MCF 10A (cell line): ENCODE measurements at places on chromosomes 12 and 14. TPM values are rescaled to one million over a fixed set of nuclear protein-coding genes. Genes with fewer than 3 reads are reported as not detected.

TSPAN19 gene
- total RNA-seq = 0.63 and 1.1 TPM in 2 replicates

DIO2 gene
- 0.07 and 0.26 TPM in 2 replicates for total RNA-seq

CLEC2A gene
- not detected in 2 replicates for total RNA-seq

ACSS3 gene
- not detected in 2 replicates for total RNA-seq

SPTB gene
- total RNA-seq = 1.3 and 2.1 TPM in 2 replicates

AMDHD1 gene
- 0.29 and 0.47 TPM in 2 replicates for total RNA-seq

KRT2 gene
- not detected in 2 replicates for total RNA-seq

MORN3 gene
- total RNA-seq = 0.35 and 0.52 TPM in 2 replicates

DTX1 gene
- not detected in 2 replicates for total RNA-seq

SIVA1 gene
- total RNA-seq = 63.3 and 72.7 TPM in 2 replicates

SRRM4 gene
- not detected in 2 replicates for total RNA-seq

CCND2 gene
- 62.2 and 70.9 TPM in 2 replicates for total RNA-seq

MYO1H gene
- not detected in 2 replicates for total RNA-seq

PLEKHG7 gene
- not detected in 2 replicates for total RNA-seq

ACOT6 gene
- total RNA-seq = not detected in 2 replicates

DNA sequence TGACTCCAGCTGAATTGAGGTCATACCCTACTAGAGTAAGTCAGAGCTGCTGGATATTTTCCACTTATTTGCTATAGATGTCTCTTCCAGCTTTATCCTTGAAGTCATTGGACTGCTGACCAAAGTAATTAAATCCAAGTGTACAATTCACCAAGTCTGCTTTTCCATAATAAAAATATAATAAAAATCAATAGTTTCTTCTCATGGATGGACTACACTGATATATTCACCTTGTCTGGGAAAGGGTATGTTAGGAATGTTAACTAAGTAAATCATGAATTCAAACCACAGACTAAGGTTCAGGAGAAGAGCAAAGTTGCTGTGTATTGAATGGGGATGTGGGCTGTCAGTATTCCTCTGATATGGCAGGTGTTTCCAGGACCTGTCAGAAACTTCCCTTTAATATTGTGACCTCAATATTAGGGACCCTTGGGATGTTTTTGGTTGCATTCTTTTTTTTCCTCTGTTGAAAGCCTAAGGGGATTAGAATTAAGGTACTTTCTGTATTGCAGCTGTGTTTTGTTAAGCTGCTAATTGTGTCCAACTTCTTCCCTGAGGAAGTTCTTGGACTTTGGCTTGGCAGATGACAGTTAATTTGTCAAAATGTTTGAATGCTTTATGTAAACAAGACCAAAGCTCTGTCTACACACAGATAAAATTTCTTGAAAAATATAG, 284.0 kb downstream of the ATP23 start:
- no peak for DNase-seq
- no peaks in the 10 kb centered on the region for H3K4me1 ChIP-seq
- H3K36me3 ChIP-seq = no peaks in the 10 kb centered on the region
- H3K27me3 ChIP-seq = no peaks in the 10 kb centered on the region

GRCh38 chr14:88562831-88563686, at the start of gene ZC3H14:
Gene ZC3H14 (plus strand): TSS chr14:88563037. CDS start chr14:88563134, 97 bp downstream.
- DNase-seq = peak; percentile 85
- peak within 1 kb of the TSS; percentile 77 for H3K4me3 ChIP-seq
- H3K4me1 ChIP-seq = peaks cover 18% of the 10 kb centered on the region
- peak within 1 kb of the TSS; percentile 49 for H3K27ac ChIP-seq

GRCh38 chr14:53103636-53104340, 49.3 kb downstream of the DDHD1 start:
- H3K27ac ChIP-seq = no peak overlapping the region
- H3K36me3 ChIP-seq = no peaks in the 10 kb centered on the region
- peaks cover 9% of the 10 kb centered on the region for H3K4me1 ChIP-seq
- H3K4me3 ChIP-seq = no peak overlapping the region

- no peaks in the 10 kb centered on the region for H3K4me1 ChIP-seq
- peaks cover 51% of the 10 kb centered on the region for H3K27me3 ChIP-seq
- H3K4me3 ChIP-seq = no peak overlapping the region
- DNase-seq = no peak
Measured at GRCh38 chr14:106691601-106692291, 1165.4 kb downstream of the TMEM121 start.

GRCh38 chr12:26280869-26281268, 85.5 kb downstream of the SSPN start:
- H3K27ac ChIP-seq = no peak overlapping the region
- peaks cover 10% of the 10 kb centered on the region for H3K4me1 ChIP-seq
- no peaks in the 10 kb centered on the region for H3K27me3 ChIP-seq
- DNase-seq = no peak
- H3K4me3 ChIP-seq = no peak overlapping the region
- H3K36me3 ChIP-seq = no peaks in the 10 kb centered on the region

GRCh38 chr12:10289005-10289754, 18.5 kb upstream of the KLRD1 start:
- DNase-seq = no peak
- no peaks in the 10 kb centered on the region for H3K27me3 ChIP-seq
- no peaks in the 10 kb centered on the region for H3K36me3 ChIP-seq
- H3K27ac ChIP-seq = no peak overlapping the region
- H3K4me1 ChIP-seq = peaks cover 7% of the 10 kb centered on the region
- H3K4me3 ChIP-seq = no peak overlapping the region

GRCh38 chr14:51185754-51186153, 54.3 kb upstream of the TMX1 start:
- no peaks in the 10 kb centered on the region for H3K27me3 ChIP-seq
- H3K4me3 ChIP-seq = no peak overlapping the region
- no peaks in the 10 kb centered on the region for H3K4me1 ChIP-seq
- no peaks in the 10 kb centered on the region for H3K36me3 ChIP-seq

DNA sequence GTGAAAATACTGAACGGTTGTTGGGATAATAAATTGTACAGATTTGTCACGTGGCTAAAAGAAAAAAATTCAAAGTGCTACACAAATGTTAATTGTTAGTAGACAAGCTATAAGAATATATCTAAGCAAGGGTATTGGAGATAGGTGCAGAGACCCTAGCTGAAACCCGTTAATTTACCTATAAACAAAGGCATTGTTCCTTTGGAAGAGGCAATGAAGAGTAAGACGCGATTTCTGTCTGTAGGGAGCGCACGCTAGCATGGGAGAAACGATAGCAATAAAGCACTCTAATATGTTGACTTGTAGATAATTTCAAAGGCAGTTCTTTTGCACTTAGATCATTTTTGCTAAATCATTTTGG, 565 bp downstream of the CCDC77 start:
- no peak overlapping the region for H3K4me3 ChIP-seq
- H3K36me3 ChIP-seq = no peaks in the 10 kb centered on the region
- DNase-seq = peak; percentile 53
- no peaks in the 10 kb centered on the region for H3K27me3 ChIP-seq
- H3K4me1 ChIP-seq = peaks cover 16% of the 10 kb centered on the region

GRCh38 chr14:91752961-91753360, 21.1 kb upstream of the CATSPERB start:
- peaks cover 20% of the 10 kb centered on the region for H3K4me1 ChIP-seq
- no peak overlapping the region for H3K4me3 ChIP-seq
- H3K27ac ChIP-seq = no peak overlapping the region
- no peaks in the 10 kb centered on the region for H3K27me3 ChIP-seq
- no peak for DNase-seq
- H3K36me3 ChIP-seq = no peaks in the 10 kb centered on the region

GRCh38 chr14:69629225-69630127, 18.1 kb downstream of the SUSD6 start:
- DNase-seq = no peak
- H3K4me1 ChIP-seq = peaks cover 27% of the 10 kb centered on the region

DNA sequence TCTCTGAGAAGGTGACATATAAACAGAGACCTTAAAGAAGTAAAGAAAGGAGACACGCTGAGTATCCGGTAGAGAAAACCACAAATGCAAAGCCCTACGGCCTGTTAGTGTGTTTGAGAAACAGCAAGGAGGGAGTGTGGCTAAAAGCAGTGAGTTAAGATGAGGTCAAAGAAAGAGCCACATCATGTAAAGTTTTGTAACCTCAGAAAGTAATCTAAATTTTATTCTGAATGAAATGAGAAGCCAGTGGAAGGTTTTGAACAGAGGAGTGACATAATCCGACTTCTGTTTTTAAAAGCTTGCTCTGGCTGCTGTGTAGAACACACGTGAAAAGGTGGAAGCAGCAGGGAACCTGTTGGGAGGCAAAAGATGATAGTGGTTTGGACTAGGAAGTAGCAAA, 32.6 kb downstream of the PPP2R5E start:
- no peak overlapping the region for H3K27ac ChIP-seq
- H3K4me3 ChIP-seq = no peak overlapping the region
- H3K4me1 ChIP-seq = peaks cover 2% of the 10 kb centered on the region
- no peaks in the 10 kb centered on the region for H3K36me3 ChIP-seq
- H3K27me3 ChIP-seq = no peaks in the 10 kb centered on the region

- no peak overlapping the region for H3K4me3 ChIP-seq
- no peak overlapping the region for H3K27ac ChIP-seq
- H3K4me1 ChIP-seq = no peaks in the 10 kb centered on the region
- H3K27me3 ChIP-seq = no peaks in the 10 kb centered on the region
- peaks cover 38% of the 10 kb centered on the region for H3K36me3 ChIP-seq
Measured at GRCh38 chr12:12916135-12916944, 25.0 kb downstream of the GPRC5A start.

DNA sequence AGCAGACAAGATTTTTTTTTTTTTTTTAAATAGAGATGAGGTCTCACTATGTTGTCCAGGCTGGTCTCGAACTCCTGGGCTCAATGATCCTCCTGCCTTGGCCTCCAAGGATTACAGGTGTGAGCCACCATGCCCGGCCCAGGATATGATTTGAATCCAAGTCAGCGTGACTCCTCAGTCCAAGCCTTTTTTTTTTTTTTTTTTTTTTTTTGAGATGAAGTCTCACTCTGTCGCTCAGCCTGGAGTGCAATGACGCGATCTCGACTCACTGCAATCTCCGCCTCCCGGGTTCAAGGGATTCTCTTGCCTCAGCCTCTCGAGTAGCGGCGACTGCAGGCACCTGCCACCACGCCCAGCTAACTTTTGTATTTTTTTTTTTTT, 6.9 kb downstream of the CABP1 start:
- peaks cover 45% of the 10 kb centered on the region for H3K27me3 ChIP-seq
- H3K27ac ChIP-seq = no peak overlapping the region
- H3K4me3 ChIP-seq = no peak overlapping the region

- peak overlapping the region; percentile 84 for H3K27ac ChIP-seq
- DNase-seq = peak; percentile 59
- peaks cover 23% of the 10 kb centered on the region for H3K4me1 ChIP-seq
- H3K4me3 ChIP-seq = peak overlapping the region; percentile 35
Measured at GRCh38 chr12:63862187-63862968, 17.9 kb downstream of the SRGAP1 start.

- no peak for DNase-seq
- H3K27ac ChIP-seq = no peak overlapping the region
Measured at GRCh38 chr14:32412532-32412931, 83.4 kb downstream of the AKAP6 start.

DNA sequence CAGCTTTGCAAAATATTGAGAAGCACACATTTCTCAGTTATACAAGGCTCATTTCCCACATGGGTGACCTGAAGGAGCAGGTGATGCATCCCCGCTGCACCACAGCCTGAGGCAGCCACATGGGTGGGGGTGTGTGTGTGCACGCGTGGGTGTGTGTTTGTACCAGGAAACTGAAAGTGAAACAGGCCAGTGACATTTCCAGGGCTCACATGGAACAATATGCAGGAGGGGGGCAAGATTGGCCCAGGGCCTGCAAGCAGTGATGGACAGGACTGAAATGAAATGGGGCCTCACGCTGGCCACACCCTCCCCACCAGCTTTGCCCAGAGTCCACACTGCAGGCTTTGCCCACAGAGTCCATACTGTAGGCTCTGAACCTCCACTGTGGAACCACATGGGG, 154.2 kb upstream of the PARP11 start:
- peaks cover 7% of the 10 kb centered on the region for H3K4me1 ChIP-seq
- no peaks in the 10 kb centered on the region for H3K36me3 ChIP-seq
- H3K27ac ChIP-seq = no peak overlapping the region
- H3K4me3 ChIP-seq = no peak overlapping the region

GRCh38 chr12:31491841-31492598, 98.9 kb downstream of the DENND5B start:
- peaks cover 13% of the 10 kb centered on the region for H3K36me3 ChIP-seq
- H3K4me3 ChIP-seq = peak overlapping the region; percentile 53
- DNase-seq = peak; percentile 89
- H3K27ac ChIP-seq = peak overlapping the region; percentile 67

- no peaks in the 10 kb centered on the region for H3K4me1 ChIP-seq
- H3K4me3 ChIP-seq = no peak overlapping the region
- no peaks in the 10 kb centered on the region for H3K27me3 ChIP-seq
- no peak for DNase-seq
- no peaks in the 10 kb centered on the region for H3K36me3 ChIP-seq
Measured at GRCh38 chr14:40004871-40005500, 572.8 kb upstream of the FBXO33 start.

DNA sequence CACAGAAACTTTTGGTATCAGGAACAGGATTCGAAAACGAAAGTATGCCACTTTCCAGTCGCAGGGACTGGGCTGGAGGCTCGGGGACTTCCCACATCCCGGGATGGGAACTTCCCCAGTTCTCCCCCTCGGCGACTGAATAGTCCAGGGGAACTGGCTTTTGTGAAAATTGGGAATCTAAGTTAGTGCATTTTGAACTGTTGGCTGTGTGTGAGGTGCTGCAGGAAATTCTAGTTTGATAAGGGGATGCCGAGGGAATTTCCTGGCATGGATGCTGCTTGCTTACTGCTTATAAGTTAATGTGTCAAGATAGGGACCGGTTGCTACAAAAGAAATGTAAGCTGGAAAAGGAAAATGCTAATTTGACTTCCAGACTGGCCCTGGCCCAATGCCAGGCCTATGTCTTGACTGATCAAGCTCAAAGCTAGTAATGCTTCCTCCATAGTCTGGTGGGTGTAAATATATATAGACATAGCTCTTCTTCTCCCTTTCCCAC, 73.4 kb upstream of the EIF5 start:
- H3K4me3 ChIP-seq = peak overlapping the region; percentile 74
- no peaks in the 10 kb centered on the region for H3K27me3 ChIP-seq
- no peaks in the 10 kb centered on the region for H3K36me3 ChIP-seq
- peak overlapping the region; percentile 94 for H3K27ac ChIP-seq
- peaks cover 19% of the 10 kb centered on the region for H3K4me1 ChIP-seq
- DNase-seq = peak; percentile 70

DNA sequence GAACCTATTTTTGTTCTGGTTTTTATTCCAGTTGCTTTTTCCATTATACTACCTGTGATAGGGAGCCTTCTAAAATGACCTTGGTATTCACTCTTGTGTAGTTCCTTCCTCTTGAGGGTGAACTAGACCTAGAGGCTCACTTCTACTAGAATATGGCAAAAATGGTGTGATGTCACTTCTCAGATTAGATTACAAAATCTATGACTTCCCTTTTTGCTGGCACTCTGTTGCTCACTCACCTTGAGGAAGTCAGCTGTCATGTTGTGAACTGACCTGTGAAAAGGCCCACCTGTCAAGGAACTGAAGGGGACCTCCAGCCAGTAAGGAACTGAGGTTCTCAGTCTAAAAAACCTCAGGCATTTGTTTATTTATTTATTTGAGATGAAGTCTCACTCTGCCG, 5.7 kb downstream of the MIPOL1 start:
- peak overlapping the region; percentile 35 for H3K27ac ChIP-seq
- H3K36me3 ChIP-seq = no peaks in the 10 kb centered on the region
- no peak for DNase-seq
- H3K4me1 ChIP-seq = peaks cover 6% of the 10 kb centered on the region

- no peak overlapping the region for H3K4me3 ChIP-seq
- H3K4me1 ChIP-seq = no peaks in the 10 kb centered on the region
- H3K36me3 ChIP-seq = peaks cover 87% of the 10 kb centered on the region
- no peak for DNase-seq
Measured at GRCh38 chr12:49762468-49762847, 21.1 kb downstream of the TMBIM6 start.

- no peak overlapping the region for H3K4me3 ChIP-seq
- no peak overlapping the region for H3K27ac ChIP-seq
- peaks cover 72% of the 10 kb centered on the region for H3K36me3 ChIP-seq
- DNase-seq = no peak
Measured at GRCh38 chr14:103488071-103488470, 34.6 kb downstream of the CKB start.

- H3K27ac ChIP-seq = no peak overlapping the region
- H3K27me3 ChIP-seq = no peaks in the 10 kb centered on the region
- H3K4me1 ChIP-seq = peaks cover 31% of the 10 kb centered on the region
Measured at GRCh38 chr12:89665556-89665955, 43.1 kb downstream of the ATP2B1 start.
